Skin of body (tissue), 3 donors: ENCODE measurements at places on chromosomes 3 and 15.
A peak's percentile ranks its signal among the peaks of the same experiment; 100 is the strongest.

DNA sequence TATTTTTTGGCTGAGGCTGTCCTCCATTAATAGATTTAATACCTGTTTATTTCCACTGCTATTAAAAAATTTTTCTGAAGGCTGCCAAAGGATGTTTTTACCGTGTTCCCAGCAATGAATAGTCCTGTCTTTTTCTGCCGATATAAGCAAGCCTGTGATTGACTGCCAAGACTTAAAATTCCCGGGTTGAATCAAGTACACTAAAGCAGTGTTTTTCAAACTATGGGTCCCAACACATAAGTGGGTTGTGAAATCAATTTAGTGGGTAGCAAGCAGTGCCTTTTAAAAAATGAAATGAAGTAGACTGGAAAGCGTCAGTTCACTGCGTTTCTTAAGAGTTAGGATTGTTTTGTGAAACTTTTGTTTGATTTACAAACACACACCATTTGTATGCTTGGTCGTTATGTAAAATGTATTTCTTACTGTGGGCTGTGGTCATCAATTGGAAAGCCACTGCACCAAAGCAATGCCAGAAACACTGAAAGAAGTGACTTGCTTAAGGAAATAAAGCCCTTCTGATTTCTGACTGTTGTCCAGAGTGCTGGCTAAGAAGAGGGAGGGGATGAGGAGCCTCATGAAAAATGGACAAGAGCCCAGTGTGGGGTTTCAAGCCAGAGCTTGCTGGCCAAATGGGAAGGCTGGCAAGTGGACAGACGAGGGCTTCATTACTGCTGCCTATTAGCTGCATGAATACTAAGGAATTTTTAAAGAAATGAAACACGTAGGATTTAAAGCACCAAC is 206.0 kb downstream of the THRB start:
- DNase-seq: peak; percentile 17

- no peak for DNase-seq
Measured at GRCh38 chr3:36558961-36559360, 178.7 kb downstream of the STAC start.

DNA sequence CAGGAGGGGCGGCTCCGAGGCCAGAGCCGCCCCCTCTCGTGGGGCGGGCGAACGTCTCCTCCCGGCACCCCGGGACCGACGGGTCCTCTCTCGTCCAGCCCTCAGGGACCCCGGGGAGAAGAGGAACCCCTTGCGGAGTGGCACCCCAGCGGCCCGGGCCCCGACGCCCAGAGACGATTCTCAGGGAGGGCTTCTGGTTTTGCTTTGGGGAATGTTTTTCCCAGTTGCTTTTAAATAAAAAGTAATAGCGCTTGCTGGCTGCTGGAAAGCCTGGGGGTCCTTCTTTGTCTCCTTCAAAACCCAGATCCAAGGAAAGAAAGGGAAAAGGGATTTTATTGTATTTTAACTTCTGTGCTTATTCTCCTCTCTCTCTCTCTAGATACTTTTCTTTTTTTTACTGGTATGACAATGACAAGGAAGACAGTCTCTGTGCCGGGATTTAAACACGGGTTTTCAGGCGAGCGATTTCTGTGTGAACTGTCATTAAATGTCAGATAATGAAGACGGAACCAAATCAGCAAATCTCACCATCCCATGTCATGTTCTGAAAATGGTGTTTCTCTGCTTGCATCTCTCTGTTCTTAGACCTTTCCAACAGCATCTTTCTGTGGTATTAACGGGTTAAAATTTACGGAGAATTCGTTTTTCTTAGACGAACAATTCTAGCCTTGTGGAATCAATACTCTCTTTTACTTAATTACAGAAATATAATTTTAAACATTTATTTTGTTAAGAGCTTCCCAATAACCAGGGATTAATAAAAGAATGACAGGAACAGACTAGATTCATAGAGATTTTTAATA is 530 bp upstream of the PCOLCE2 start:
- DNase-seq: no peak

DNA sequence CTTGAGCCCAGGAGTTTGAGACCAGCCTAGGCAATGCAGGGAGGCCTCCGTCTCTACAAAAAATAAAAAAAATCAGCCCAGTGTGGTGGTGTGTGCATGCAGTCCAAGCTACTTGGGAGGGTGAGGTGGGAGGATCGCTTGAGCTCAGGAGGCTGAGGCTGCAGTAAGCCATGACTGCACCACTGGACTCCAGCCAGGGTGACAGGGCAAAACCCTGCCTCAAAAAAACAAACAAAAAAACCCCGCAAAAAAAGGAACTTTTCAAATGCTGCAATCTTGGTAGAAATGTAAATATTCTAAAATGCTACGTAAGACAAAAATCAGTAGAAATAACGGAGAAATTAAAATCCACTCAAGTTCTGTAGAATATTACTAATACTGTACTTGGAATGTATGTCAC is 108.1 kb upstream of the MELTF start:
- no peak for DNase-seq

DNA sequence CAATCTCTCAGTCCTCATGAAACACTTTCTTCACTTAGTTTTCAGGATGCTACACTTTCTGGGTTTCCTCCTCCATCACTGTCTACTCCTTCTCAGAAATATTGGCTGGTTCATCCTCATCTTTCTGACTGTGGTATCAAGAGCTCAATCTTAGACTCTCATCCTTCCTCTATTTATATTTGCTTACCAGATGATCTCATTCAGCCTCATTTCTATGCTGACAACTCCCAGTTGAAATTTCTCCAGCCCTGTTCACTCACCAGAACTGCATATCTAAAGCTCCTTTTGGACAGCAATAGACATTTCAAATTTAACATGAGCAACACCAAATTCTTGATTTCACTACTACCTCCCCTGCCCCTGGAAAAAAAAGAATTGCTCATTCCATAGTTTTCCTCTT is 48.0 kb upstream of the FBN1 start:
- no peak for DNase-seq

DNA sequence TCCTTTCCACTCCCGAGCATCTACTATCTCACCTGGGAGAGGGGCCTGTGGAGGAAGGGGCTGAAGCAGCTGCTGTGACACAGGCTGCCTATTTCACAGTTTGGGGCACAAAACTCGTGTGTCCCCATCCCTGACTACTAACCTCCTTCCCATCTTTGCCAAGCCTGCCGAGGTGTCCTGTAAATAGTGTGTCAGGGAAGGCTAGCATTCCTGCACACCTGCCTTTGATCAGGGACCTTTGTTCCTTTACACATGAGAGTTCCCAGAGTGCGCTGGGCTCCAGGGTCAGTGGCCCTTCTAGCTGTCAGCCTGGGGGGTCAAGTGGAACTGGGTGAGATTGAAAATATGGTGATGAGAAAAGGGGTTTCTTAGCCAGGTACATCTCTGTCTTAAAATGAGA is 13.0 kb upstream of the TF start:
- DNase-seq: no peak

DNA sequence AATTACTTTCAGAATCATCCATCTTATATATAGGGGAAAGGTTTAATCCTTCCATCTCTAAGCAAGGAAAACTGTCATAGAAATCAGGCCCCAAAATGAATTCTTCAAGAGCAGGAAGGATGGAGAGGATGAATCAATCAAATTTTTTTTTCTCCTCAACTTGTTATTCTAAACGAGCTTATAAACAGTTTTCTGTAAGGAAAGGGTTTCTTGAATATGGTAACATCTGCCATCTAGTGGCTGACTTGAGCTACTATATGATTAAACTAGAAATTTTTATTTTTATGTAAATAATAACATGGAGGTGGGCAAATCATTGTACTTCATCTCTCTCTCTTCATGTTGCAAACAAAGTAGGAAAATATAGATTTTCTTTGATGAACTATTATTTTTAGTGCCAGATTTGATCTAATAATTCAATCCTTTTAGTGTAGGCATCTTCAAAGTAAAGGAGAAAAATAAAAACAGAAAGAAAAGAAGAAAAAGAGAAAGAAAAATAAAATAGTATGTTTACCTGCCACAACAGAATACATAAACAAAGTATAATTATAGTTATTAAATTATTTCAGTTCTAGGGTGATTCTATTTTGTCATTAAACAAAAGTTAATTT is 146.6 kb downstream of the SERPINI1 start:
- peak; percentile 26 for DNase-seq

DNA sequence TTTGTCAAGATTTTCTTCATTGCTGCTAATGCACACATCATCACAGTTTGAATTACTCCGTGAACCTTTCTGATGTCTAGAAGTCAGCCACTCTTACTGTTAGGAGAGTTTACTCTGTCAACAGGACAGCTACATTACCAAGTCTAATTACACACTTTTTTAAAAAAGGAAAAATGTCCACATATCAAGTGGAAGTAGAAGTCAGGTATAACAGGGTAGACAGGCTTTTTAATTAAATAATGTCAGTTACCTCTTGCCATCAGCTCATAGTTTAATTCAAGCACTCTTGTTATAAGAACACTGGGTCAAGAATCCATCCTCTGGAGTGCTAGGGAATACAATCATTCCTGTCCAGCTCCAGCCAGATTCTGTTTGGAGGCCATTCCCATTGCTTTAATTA is 232.8 kb downstream of the TAFA4 start:
- DNase-seq: no peak

DNA sequence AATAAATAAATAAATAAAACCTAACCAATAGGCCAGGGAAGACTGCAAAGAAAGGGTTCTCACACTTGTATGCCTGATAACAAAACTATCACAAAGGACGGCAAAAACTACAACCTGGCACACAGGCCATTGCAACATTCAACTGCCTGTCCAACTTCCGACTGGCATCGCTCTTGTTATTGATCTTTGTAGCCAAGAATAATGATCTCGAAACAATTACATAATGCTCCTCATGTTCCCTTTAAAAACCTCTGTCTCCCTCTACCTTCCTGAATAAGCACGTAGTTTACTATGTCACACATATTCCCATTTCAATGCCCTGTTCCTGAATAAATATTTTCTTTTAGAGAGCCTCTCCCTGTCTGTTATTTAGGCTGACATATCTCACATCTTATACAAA is 74.3 kb downstream of the B3GNT5 start:
- no peak for DNase-seq

DNA sequence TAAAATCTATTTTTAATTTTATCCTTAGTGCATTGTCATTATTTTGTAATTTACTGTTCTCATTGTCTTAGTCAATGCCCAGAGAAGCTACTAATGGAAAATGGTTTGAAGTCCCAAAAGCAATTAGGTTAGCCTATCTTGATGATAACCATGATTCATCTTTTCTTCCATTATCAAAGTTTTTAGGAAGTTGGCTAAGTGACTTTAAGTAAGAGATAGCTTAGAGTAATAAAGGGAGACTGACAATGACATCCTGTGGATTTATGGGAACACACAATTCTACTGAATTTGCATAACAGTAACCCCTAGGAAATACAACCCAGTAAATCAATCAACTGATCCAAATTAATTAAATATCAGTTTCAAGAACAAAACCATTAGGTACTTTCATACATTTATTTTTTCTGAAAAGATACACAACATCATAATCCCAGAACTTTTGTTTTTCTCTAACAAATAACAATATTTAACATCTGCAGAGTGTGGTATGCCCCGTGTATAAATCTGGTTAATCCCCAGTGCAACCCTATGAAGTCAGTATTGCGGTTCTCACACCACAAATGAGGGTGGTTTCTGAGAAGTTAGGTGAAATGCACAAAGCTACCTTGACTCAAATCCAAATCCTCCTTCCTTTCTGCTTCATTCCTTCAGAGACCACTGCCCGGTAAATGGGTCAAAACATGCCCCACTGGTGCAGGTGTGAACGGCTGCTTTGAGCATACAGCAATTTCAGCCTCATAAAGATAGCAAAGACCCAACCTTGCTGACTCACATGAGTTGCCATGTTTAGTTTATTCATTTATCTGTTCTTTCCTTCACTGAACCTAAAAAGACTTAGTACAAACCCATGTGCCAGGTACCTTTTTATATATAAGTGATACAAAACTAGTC is 202.1 kb downstream of the TBL1XR1 start:
- DNase-seq: no peak

DNA sequence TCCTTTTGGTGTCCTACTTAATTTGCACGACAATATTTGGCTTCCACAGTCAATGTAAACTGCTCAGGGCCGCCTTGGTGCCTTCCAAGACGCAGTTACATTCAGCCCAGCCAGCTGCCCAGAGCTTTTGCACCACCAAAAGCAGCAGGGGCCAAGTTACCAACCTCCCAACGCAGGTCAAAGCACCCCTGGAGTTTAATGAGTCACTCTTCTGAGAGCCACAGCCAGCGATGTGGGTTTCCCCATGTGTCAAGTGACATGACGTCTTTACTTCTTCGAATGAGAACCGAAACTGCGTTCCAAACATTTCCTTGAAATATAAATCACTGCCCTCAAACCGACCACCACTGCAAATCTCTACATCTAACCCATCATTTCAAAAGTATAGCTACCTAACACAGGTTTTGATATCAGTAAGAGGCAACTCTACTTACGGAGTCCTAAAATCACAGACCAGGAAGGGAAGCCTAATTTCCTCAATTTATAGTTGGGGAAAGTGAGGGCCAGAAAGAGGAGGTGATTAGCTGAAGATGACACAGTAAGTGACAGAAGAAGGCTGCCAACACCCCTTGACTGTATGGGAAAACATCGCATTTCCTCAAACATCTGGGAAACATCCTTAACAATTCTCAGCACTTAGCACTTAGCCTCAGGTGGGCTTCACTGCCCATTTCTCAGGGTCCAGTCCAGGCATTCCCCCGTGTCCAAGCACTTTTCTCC is 24.5 kb downstream of the MB21D2 start:
- no peak for DNase-seq

DNA sequence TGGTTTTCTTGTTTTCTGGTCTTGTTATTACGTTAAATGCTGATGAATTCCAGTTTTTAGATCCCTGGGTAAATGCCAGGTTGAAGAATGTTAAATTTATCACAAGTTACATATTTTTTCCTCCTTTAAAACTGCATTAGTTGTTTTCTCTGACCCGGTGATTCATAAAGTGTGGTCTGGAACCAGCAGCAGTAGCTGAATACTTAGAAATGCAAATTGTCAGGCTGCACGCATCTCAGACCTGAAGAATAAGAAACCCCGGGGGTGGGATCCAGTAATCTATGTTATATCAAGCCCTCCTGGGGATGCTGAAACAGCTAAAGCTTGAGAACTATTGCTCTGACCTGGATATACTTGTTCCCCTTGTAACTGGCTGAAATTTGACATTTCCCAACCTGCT is 69.1 kb downstream of the PEX5L start:
- no peak for DNase-seq

GRCh38 chr3:124928333-124929202 is 6.0 kb downstream of the MUC13 start:
- DNase-seq: no peak

- no peak for DNase-seq
Measured at GRCh38 chr15:98113327-98113726, 152.8 kb downstream of the ARRDC4 start.
